ENCODE measurements at places on chromosomes 7 and 10.

- H3K36me3 ChIP-seq, result peaks cover 15% of the 10 kb centered on the region
- peak overlapping the region; percentile 89 for H3K4me3 ChIP-seq
- H3K27ac ChIP-seq, result peak overlapping the region; percentile 86
- no peaks in the 10 kb centered on the region for H3K27me3 ChIP-seq
These were observed 27.2 kb downstream of the CCM2 start for GRCh38 chr7:45026984-45027773.

- H3K4me1 ChIP-seq, result peaks cover 3% of the 10 kb centered on the region
- H3K36me3 ChIP-seq, result peaks cover 2% of the 10 kb centered on the region
- no peak overlapping the region for H3K4me3 ChIP-seq
- H3K27ac ChIP-seq, result no peak overlapping the region
These were observed 178.1 kb downstream of the AVL9 start for GRCh38 chr7:32673275-32673983.

DNA sequence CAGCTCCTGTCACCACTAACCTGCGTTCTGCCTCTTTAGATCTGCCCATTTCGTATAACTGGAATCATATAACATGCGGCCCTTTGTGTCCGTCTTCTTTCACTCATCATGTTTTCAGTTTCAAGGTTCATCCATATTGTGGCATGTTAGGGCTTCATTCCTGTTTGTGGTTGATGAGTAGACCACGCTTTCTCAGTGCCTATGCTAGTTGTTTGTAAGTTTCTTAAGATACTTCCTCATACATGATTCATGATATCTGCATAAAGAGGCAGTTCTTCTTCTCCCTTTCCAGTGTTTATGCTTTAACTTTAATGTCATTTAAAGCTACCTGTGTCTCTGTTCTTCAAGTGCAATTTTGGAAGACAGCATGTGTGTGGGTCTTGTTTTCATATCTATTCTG is 79.5 kb upstream of the FAM20C start:
- peaks cover 25% of the 10 kb centered on the region for H3K27me3 ChIP-seq
- no peak overlapping the region for H3K4me3 ChIP-seq
- H3K36me3 ChIP-seq, result peaks cover 5% of the 10 kb centered on the region
- no peak for DNase-seq

DNA sequence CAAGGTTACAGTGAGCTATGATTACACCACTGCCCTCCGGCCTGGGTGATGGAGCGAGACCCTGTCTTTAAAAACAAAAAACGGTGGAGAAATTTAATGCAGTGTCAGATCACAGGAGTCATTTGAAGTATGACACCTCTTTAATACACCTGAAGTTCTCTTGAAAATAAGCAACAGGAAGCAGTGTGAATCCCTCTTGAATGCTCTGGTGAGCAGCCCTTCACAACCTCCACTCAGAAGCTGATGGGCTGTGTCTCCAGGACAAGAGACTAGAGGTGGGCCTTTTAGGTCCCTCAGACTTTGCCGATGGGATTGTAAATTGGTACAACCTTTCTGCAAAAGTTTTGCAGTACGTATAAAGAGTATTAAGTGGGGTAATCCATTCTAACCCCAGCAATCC is 50.1 kb downstream of the CYP26A1 start:
- DNase-seq, result no peak
- peaks cover 10% of the 10 kb centered on the region for H3K27me3 ChIP-seq
- H3K27ac ChIP-seq, result no peak overlapping the region
- H3K4me3 ChIP-seq, result no peak overlapping the region
- peaks cover 6% of the 10 kb centered on the region for H3K36me3 ChIP-seq

DNA sequence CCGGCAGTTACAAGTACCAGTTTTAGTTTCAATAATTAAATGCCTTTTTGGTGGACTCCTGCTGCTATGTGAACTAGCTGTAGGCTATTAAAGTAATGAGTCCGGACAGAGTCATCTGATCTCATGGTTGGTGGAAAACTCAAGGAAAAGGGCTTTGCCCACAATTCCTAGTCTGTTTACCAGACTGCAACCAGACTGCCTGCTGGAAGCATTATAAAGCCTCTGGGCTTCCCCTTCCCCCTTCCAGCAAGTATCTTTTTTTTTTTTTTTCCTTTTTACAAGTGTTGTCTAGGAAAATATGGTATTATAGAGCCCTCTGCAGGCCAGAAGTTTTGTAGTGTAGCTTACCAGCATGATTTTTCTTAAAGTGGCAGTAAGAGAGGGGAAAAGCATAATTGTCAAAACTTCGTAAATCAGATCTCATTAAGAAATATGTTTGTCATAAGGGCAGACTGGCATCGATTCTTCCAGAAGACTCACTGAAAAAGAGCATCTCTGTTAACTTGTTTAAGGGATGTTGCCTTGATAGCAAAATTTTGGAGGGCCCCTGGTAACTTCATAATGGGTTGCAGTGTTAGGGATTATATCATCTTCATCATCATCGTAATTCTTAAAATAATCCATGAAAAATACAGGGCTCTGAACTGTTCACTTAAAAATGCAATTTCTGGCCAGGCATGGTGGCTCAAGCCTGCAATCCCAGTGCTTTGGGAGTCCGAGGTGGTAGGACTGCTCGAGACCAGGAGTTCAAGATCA is 181.3 kb downstream of the TAX1BP1 start:
- H3K4me1 ChIP-seq, result peaks cover 36% of the 10 kb centered on the region
- H3K36me3 ChIP-seq, result peaks cover 12% of the 10 kb centered on the region
- DNase-seq, result peak; percentile 41
- no peak overlapping the region for H3K27ac ChIP-seq
- no peak overlapping the region for H3K4me3 ChIP-seq
- H3K27me3 ChIP-seq, result no peaks in the 10 kb centered on the region

GRCh38 chr10:126551202-126551601 is 119.3 kb downstream of the C10orf90 start:
- H3K36me3 ChIP-seq, result no peaks in the 10 kb centered on the region
- no peak overlapping the region for H3K27ac ChIP-seq
- no peaks in the 10 kb centered on the region for H3K4me1 ChIP-seq
- no peaks in the 10 kb centered on the region for H3K27me3 ChIP-seq
- H3K4me3 ChIP-seq, result no peak overlapping the region

GRCh38 chr7:41881331-41882130 is 178.6 kb upstream of the INHBA start:
- H3K27ac ChIP-seq, result peak overlapping the region; percentile 99
- peak; percentile 86 for DNase-seq
- no peaks in the 10 kb centered on the region for H3K27me3 ChIP-seq
- H3K36me3 ChIP-seq, result peaks cover 2% of the 10 kb centered on the region
- peak overlapping the region; percentile 79 for H3K4me3 ChIP-seq

DNA sequence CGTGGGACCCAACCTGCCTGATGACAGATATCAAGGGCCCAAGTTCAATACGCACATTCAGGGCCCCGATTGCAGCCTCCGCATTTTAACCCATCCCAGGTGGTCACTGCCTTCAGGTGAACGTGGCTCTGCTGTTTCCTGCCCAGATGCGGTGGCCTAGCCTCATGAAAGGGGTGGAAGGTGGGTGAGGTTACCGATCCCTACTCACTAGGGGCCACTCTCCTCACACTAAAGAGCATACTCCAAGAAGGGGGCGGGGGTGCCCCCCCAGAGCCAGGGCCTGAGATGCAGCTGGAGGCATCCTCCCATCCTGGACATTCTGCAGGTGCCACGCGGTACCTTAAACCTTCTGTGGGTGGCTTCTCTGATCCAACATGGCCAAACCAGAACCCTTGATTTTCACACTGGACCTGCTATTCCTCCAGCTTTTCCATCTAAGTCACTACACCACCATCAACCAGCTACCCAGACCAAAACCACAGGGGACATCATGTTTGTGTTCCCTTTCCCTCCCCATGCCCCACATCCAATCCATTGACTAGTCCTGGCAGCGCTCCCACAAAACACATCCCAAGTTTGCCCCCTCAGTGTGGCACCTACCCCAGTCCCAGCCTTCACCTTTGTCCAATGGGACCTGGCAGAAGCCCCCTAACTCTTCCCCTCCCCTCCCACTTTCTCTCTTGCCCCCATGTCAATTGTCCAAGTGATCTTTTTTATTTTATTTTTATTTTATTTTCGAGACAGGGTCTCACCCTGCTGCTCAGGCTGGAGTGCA is 30.0 kb downstream of the PRLHR start:
- H3K36me3 ChIP-seq, result no peaks in the 10 kb centered on the region
- no peaks in the 10 kb centered on the region for H3K4me1 ChIP-seq
- no peak overlapping the region for H3K4me3 ChIP-seq
- peaks cover 11% of the 10 kb centered on the region for H3K27me3 ChIP-seq

DNA sequence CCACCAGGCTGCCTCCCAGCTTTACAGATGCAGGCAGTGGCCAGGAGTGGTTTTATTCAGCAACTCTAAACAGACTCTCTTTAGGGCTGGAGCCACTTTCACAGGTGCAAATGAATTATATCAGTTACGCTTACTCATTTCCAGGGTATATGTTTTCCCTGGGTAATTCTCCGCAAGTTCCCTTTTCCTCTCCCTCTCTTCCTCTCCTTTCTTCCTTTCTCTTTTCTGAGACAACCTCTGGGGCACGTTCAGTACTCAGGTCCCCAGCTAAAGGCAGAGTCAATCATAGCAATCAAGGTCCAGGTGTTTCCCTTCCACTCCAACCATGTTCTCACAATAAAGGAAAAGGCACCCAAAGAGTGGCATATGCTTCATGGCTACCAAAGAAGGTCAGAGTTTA is 41.3 kb downstream of the PDLIM1 start:
- peaks cover 32% of the 10 kb centered on the region for H3K36me3 ChIP-seq
- peaks cover 30% of the 10 kb centered on the region for H3K4me1 ChIP-seq
- peak overlapping the region; percentile 89 for H3K27ac ChIP-seq
- H3K4me3 ChIP-seq, result no peak overlapping the region

DNA sequence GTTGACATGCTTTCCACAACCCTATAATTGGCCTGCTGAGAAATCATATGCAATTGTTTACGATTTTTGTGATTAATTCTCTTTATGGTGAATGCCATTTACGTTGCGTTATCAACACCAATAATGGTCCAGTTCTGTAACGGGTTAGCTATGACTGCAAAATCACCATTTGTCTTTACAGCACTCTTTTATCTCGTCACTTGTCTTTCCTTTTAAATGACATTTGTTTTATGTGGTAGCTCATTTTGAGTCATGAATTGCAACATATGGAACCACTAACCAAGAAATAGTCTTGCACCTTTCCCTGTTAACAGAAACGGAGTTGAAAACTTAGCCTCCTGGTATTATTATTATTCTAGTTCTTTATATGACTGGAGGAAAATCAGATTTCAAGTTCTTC is 3.1 kb upstream of the KIAA1217 start:
- no peaks in the 10 kb centered on the region for H3K36me3 ChIP-seq
- no peak for DNase-seq
- no peak overlapping the region for H3K27ac ChIP-seq

DNA sequence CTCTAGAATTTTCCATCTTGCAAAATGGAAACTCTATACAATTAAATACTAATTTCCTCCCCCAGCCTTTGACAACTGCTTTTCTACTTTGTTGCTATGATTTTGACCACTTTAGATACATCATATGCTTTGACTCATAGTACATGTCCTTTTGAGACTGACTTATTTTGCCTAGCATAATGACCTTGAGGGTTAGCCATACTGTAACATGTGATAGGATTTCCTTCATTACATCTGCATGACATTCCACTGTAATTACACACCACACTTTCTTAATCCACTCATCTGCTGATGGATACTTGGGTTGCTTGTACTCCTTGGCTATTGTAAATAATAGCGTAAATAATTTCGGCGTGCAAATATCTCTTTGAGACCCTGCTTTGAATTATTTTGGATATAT is 127.7 kb downstream of the JAZF1 start:
- no peaks in the 10 kb centered on the region for H3K27me3 ChIP-seq
- DNase-seq, result no peak
- peaks cover 12% of the 10 kb centered on the region for H3K36me3 ChIP-seq

DNA sequence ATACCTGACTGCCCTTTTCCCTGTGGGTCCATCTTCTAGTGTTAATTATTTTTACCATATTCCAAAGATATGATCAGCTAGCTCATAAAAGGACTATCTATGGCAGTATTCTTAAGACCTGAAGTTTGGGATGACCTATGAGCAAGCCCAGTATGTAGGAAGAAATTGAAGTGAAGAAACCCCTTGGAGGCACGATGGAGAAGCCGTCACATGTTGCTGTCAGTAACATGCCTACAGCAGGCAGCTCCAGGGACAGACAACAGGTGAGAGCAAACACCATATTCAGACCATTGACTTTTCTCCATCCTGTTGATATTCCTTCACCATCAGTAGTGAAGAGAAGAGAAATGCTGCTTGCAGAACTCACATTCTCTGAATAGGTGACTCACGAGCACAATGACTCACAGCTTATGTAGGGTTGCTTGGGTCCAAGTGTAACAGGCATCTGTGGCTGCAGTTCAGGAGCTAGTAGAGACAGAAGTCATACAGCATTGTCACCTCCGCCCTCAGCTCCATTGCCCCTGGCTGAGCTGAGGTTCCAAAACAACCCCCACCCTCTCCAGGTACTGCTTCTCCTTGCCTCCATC is 8.4 kb upstream of the LYZL2 start:
- peaks cover 14% of the 10 kb centered on the region for H3K27me3 ChIP-seq
- no peak overlapping the region for H3K27ac ChIP-seq
- peaks cover 2% of the 10 kb centered on the region for H3K4me1 ChIP-seq
- no peaks in the 10 kb centered on the region for H3K36me3 ChIP-seq
- no peak overlapping the region for H3K4me3 ChIP-seq

- H3K36me3 ChIP-seq, result no peaks in the 10 kb centered on the region
- no peaks in the 10 kb centered on the region for H3K4me1 ChIP-seq
- H3K27ac ChIP-seq, result no peak overlapping the region
- no peaks in the 10 kb centered on the region for H3K27me3 ChIP-seq
These were observed 100.5 kb upstream of the MAGI2 start for GRCh38 chr7:79553811-79554555.

DNA sequence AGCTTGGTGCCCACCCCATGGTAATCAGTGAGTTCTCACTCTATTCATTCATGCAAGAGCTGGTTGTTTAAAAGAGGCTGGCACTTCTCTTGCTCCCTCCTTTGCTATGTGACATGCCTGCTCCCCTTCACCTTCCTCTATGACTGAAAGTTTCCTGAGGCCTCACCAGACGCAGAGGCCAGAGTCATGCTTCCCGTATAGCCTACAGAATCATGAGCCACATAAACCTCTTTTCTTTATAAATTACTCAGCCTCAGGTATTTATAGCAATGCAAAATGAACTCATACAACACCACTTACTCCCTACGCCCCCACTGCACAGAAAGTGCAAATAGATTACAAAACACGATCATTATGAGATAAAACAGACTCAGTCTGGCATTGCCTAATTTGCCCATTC is 39.0 kb downstream of the SEC61G start:
- peaks cover 5% of the 10 kb centered on the region for H3K27me3 ChIP-seq
- no peak overlapping the region for H3K4me3 ChIP-seq
- no peaks in the 10 kb centered on the region for H3K4me1 ChIP-seq
- no peak overlapping the region for H3K27ac ChIP-seq
- DNase-seq, result no peak
- H3K36me3 ChIP-seq, result no peaks in the 10 kb centered on the region

DNA sequence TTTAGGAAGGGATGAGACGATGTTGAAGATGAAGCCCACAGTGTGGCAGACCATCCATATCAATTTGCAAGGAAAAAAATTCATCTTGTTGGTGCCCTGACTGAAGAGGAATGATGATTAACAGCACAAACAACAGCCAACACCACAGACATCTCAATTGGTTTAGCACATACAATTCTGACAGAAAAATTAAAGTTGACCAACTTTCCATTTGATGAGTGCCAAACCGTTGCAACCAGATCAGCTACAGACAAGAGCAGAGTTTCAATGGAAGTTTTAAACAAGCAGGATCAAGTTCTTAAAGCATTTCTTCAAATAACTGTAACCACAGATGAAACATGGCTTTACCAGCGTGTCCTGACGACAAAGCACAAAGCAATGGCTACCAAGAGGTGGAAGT is 132.4 kb upstream of the DNAJB12 start:
- H3K36me3 ChIP-seq, result peaks cover 5% of the 10 kb centered on the region
- H3K4me1 ChIP-seq, result no peaks in the 10 kb centered on the region
- DNase-seq, result no peak
- no peak overlapping the region for H3K27ac ChIP-seq
